ENCODE measurements at places on chromosomes 7 and 10.

- no peak for DNase-seq
Observed at GRCh38 chr10:47021850-47022249, 110.6 kb downstream of the PTPN20 start.

DNA sequence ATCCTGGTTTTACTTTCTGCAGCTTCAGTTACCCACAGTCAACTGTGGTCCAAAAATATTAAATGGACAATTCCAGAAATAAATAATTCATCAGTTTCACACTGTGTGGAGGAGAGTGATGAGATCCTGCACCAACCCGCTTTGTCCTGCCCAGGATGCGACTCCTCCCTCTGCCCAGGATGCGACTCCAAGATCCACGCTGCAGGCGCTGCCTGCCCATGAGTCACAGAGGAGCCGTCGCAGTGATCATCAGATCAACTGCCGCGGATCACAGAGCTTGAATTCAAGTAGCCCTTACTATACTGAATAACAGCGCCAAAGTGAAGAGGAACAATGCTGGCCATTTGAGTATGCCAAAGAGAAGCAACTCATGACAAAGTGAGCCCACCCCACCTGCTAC, 61.5 kb downstream of the GRB10 start:
- DNase-seq: no peak

- no peak for DNase-seq
Observed at GRCh38 chr10:64626924-64627323, 1105.7 kb downstream of the REEP3 start.

DNA sequence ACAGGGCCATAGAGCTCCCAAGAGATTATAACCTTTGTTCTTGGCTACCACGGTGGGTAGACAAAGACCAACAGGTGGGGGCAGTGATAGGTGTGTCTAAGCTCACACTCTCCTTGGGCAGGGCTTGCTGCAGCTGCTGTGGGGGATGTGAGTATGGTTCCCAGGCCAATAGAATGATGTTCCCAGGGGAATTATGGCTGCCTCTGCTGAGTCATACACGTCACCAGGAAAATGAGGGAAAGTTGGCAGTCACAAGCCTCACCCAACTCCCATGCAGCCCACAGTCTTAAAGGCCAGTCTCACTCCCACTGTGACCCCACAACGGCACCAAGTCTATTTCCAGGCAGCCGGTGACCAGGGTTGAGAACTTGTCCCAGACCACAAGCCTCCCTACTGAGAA, 453.4 kb upstream of the PODXL start:
- no peak for DNase-seq

DNA sequence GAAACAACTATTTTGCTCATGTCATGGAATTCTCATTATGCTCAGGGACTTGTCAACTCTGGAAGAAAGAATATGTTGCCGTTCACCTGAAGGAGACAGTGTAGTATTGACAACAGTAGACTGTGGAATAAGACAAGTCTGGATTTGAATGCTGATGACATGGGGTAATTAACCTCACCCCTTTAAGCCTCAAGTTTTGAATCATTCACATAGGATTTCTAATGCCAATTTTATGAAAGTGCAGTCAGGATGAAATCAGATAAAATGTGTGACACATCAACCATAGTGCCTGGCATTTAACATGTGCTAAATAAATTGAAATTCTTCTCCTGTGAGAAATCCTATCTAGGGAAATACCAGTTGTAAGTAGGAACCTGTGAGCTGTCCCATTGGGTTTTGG, 305.8 kb downstream of the KIF20B start:
- no peak for DNase-seq

GRCh38 chr10:125174360-125174759, 14.0 kb upstream of the CTBP2 start:
- no peak for DNase-seq

DNA sequence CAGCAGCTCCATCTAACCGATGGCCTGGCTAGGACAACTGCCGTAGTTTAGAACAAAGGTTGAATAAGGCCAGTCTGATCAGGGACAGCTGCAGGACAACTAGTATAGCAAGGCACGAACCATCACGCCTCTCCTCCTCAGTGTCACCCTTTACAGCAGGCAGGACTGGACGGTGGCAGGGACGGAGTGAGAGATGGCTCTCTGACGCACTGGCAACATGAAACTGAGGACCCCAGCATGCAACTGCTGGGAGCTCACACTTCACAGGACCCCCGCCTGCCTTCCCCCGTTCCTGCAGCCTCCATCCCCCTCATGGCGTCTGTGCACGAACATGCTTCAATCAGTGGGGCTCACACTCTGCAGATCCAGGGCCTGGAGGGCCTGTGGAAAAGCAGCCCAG, 53.7 kb downstream of the ZRANB1 start:
- DNase-seq: no peak

GRCh38 chr7:87083865-87084519, 24.5 kb upstream of the ELAPOR2 start:
- DNase-seq: no peak

DNA sequence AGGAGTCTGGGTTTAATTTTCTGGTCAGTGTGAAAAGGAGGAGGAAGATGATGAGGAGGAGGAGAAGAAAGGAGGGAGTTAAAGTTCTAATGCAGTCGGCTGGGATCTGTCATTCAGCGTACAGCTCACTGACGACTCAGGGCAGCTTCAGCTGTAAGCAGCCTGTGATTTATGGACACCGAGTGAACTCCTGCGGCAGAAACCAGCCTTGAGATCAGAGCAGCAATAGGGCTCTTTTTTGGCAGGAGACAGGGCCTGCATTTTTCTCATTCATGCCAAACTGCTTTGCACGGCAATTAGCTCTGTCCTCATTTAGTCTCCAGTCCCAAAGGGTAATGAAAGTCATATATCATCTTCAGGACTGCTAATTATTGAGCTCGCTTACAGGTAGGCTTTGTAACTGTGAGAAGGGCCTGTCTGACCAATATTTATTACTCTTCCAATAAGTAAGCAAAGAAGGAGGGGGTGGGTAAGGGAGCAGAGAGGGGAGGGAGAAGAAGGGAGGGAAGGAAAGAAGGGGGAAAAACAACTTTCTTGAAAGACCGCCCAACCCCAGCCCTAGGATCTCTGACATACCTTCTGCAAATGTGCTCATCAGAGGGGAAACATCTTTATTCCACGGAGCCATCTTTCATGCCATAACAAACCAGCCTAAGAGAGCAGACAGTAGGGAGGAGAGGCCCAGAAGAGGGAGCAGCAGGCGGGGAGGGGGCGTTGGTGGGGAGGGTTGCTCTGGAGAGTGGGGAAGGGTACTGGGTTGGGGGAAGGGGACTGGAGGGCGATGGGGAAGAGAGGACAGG, 48.1 kb upstream of the COMTD1 start:
- peak; percentile 85 for DNase-seq

DNA sequence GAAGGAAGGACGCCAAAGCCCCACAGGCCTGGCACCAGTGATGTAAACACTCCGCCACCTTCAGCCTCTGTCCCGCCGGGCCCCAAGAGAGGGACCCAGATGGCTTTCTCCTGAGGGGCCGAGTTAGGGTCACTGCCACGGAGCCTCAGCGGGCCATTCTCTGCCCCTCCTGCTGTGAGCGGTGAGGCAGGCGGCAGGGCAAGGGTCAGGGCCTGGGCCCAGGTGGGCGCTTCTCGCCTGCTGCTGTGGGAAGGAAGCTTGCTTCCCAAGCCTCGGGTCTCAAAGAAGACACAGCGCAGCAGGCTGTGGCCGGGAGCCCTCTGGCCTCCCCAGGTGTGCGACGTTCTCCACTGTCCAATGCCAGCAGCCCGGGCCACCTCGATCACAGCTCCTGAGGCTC, 84.8 kb downstream of the PROSER2 start:
- no peak for DNase-seq

GRCh38 chr7:110733221-110733620, 357.7 kb upstream of the LRRN3 start:
- no peak for DNase-seq
